Right lung (tissue), 10 donors: ENCODE measurements at places on chromosomes 3 and 15.

GRCh38 chr3:63963496-63963895, 51.3 kb upstream of the SCAANT1 start:
- no peak for DNase-seq

DNA sequence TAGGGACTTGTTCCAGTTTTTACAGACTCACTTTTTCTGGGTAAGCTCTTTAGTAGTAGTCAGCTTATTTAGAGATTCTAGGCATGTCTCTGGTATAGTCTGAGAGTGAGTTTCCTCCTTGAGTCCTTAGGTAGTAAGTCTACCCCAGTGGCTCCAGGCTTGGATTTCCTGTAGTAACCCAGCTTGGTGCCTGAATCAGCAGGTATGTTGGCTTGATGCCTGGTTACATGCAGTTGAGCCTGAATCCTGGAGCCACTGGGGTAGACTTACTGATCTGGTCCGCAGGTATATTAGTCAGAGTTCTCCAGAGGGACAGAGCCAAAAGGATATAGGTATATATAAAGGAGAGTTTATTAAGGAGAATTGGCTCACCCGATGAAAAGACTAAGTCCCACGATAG, 85.8 kb upstream of the RBMS3 start:
- no peak for DNase-seq

DNA sequence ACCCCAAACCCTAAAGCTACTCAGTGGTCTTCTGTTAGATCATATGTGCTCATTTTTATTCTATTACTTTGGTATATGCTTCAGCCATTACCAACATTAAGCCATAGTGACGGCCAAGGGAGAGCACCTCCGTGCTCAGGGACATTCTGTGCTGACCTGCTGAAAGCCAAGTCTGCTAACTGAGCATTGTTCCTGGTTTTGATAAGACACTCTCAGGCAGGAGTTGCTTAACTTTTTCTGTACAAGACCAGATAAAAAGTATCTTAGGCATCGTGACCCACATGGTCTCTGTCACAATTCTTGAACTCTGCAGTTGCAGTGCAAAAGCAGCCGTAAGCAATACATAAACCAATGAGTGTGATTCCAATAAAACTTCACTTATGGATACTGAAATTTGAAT, 100.6 kb downstream of the KLHL25 start:
- DNase-seq, result no peak

DNA sequence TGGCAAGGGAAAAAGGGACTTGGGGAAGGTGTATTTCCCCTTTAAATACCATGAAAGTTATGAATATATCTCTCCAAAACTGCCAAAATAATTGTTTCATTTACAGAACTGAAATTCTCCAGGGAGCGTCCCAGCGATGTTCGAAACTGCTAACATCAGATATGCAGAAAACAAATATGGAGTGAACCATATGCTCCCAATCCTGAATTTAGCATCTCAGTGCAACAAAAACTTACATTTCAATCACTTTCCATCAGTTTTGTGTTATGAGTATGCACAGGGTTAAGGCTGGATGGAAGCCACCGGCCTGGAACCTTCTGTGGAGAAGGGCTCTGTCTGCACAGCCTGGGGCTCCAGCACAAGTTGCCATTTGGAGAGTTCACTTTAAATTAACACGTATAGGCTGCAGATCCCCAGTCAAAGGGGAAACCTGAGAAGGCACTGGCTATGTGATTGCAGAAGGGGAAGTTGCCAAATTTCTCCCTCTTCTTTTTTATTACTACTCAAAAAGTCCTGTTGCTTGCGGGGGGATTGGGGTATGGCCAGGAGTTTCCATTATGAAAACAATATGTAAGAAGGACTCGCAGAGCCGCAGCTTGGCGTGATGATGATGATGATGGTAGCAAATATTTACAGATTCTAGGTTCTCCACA, 56.9 kb upstream of the FOXP1 start:
- DNase-seq, result no peak
